Nucleus accumbens (tissue), 56 donors: ENCODE measurements at places on chromosomes 6 and 20.

- no peak for DNase-seq
Measured at GRCh38 chr20:24756292-24757025, 192.6 kb upstream of the CST7 start.

GRCh38 chr6:128605961-128606360 lies 85.6 kb upstream of the PTPRK start:
- no peak for DNase-seq

- DNase-seq = no peak
Measured at GRCh38 chr20:23358923-23359593, 2.9 kb upstream of the GZF1 start.

- DNase-seq = peak; percentile 48
Measured at GRCh38 chr20:31569163-31570020, 35.7 kb upstream of the ID1 start.

DNA sequence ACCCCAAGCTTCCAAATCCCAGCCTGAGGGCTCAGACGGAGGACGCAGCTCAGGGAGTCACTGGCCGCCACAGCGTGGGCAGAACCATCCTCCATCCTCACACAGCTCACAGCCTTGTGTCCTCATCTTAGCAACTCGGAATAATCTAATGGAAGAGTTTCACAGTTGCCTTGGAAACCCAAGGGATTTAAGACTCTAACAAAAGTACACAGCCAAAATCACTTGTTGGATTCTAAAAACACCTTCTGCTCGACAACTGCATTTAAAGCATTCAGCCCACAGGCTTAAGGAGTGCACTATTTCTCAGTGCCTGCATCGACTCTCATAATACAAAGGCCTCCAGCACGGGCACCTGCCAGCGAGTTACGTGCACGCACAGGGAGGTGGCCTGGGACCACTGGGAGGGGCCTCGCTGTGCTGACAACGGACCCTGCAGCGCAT lies 45.4 kb downstream of the ZBTB46 start:
- DNase-seq = peak; percentile 29

- DNase-seq = no peak
Measured at GRCh38 chr6:98532004-98532403, 302.4 kb upstream of the POU3F2 start.

DNA sequence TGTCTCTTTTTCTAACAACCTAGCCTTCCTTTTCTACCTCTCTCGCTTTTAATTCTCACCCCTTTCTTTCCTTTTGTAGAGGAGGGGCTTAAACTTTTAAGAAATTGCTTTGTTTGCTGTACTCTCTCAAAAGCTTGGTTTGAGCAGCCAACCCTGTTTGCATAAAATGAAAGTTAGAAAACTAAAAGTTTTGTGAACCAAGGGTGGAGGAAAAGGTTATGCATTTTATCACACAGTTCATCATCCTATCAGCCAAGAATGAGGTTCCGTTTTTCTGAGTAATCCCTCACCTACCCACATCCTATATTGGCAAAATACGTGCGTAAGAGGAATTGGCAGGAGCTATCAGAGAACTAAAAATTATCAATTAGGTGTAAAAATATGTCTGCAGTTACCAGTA lies 42.8 kb upstream of the LOC128125822 start:
- DNase-seq = no peak
